ENCODE measurements at places on chromosomes 11 and 22.

- DNase-seq = no peak
These were observed 194.5 kb downstream of the NAV2 start for GRCh38 chr11:19907008-19907579.

DNA sequence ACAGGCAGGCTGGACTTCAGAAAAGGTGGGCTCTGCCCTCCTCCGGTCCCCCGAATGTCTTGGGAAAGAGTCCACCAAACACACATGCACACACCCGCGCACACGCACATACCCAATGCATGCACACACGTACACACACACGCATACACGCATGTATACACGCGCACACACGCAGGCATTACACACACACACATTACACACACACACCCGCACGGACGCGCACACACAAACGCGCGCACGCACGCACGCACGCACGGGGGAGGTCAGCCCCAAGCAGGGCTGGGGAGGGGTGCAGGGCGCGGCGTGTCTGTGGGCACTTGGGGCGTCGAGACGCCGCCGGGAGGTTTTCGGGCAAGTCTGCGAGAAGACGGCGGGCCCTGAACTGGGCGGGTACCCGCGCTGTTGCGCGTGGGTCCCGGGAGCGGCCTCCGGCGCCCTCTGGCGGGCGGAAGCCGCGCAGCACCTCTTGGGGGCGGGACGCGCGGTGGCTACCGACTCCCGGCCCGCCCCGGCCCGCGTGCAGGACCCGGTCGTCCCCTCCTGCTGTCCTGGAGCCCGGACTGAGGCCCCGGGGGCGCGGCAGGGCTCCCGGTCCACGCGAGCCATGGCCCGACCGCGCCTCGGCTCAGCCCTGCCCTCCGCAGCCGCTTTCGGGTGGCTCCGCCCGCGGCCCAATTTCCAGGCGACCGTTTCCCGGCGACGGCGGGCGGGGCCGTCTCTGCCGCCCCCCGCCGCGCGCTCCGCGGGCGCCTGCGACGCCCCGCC, 3.6 kb downstream of the SEPTIN5 start:
- peak; percentile 91 for DNase-seq

DNA sequence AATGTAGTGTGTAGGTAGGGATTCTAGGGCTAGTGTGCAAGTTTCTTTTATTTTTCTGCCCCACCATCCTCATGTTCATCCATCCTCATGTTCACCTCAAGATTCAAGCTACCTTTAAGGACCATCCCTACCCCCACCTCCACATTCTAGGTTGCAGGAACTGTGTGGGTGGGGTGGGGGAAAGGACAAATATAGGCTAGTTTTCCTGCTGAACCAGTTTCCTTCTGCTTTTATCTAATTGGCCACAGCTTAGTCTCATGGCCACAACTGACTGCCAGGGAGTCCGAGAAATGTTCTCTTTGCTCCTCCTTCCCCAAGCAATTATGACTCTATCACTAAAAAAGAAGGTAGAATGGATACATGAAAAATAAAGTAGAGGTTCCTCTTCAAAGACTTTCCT, 179.0 kb upstream of the LARGE1 start:
- no peak for DNase-seq

- peak; percentile 39 for DNase-seq
These were observed 667 bp downstream of the DGCR6L start for GRCh38 chr22:20319041-20319744.

DNA sequence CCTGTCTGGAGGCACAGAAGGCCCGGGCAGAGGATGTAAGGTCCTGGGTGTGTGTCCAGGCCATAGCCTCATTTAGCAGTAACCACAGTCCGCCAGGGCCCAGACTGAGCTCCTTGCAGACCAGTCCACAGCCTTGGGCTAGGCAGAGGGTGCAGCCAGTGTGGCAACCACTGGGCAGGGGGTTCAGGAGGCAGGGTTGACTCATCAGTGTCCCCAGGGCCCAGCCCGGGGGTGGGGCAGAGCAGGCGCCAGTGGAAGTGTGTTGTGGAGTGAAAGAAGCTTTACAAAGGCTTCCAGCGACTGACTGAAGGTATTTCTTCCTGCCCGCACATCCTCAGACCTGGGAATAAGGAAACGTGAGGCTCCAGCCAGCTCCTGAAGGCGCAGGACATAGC, 27.7 kb upstream of the WNT11 start:
- DNase-seq = no peak

DNA sequence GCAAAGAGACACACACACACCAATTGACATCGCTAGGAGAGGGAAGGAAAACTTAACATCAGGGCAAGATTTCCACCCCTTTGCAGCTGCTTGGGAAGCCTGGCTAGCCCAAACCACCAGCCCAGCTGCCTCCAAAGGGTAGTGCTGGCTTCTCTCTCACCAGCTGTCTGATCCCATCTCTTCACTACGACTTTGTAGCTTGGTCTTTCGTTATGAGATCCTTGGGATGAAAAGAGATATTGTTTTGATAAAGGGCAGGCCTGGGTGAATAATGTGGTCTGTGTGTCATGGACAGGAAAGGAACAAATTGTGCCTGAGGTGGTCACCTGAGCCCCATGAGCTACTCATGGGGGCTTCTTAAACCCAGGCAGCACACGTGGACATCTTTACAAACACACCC, 101.9 kb downstream of the ARL14EP start:
- no peak for DNase-seq

GRCh38 chr22:17307566-17307965, 61.7 kb upstream of the CECR2 start:
- no peak for DNase-seq

GRCh38 chr11:34643846-34644245, 23.0 kb downstream of the EHF start:
- no peak for DNase-seq

- DNase-seq = no peak
These were observed 12.6 kb upstream of the AHNAK start for GRCh38 chr11:62559204-62559603.

DNA sequence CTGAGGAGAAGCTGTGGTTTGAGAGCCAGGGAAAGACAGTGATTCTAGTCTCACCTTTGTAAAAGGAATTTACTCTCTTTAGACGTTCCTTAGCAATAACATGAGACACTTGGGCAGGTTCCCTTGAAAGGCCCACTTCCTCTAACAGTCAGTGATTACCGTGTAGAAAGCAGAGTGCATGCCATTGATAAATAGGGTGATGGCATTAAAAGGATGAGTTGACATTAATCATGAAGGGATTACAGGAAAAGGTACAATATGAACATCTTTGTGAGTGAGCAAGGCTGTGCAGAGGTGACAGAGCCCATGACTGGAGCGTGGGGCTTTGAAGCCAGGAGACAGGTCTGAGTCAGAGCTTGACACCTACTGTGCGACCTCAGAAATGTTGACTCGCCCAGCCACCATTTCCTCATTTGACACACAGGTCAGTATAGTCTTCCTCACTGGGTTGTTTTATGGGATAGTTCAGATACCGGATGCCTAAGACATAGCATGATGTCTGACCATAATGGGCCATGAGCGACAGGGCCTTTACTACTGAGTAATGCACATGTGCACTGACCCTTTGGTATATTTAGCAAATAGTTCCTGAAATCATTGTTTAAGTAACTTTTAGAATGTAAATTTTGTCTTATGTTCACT, 341.7 kb upstream of the MTNR1B start:
- DNase-seq = no peak
